Activated T-helper 1 cell treated with anti-CD3 and anti-CD28 coated beads, Interleukin-12 subunit alpha, Interleukin-12 subunit beta, Interleukin-2, Interleukin-4 antibody, amounts not matched to agents 30 ng/mL and 10 ng/mL and 1 ng/mL, durations not matched to agents 14 hours and 24 hours and 36 hours (primary cell): ENCODE measurements at places on chromosomes 4 and X.

DNA sequence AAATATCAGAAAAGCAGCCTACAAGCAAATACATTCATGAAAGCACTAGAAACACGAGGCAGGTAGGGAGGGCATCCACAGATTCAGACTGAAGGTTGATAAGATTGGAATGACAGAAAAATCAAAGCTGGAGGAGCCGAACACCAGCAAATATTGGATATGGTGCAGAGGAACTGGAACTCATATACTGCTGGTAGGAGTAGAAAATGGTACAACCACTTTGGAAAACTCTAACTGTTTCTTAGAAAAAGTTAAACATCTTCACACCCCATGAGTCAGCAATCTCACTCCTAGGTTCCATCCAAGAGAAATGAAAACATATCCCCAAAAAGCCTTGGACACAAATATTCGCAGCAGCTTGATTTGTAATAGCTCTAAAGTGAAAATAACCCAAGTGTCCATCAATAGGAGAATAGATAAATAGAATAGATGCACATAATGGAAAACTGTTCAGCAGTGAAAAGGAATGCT lies 27.1 kb downstream of the CD99L2 start:
- no peak for DNase-seq

DNA sequence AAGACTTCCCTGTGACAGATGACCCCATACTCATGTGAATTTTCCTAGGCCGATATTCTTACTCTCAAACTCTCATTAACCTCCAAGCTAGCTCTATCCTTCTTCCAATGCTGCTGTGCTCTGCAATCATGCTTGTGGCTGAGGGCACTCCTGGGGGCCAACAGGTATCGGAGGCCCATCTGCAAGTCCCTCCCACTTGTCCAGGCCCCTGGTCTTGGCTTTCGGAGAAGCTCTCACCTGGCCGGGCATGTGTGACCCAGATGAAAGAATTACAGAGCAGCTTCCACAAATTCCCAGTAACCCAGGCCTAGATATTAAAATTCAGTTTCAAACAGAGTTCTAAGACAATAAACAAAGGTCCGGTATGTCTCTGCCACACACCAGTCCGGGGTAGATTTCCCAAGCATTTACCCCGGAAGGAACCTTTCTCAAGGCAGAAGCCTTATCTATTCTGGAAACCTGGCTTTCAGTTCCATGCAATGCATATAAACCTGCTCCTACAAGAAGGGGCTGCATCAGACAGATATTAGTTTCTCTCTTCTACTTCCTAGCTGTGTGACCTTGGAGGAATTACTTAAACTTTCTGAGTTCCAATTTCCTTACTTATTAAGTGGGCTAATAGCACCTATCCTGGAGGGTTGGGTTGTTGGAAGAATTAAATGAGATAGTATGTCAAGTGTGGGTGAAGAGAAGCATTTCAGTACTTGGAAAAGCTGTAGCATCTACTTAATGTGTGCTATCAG lies 270.8 kb downstream of the PTTG2 start:
- no peak for DNase-seq

DNA sequence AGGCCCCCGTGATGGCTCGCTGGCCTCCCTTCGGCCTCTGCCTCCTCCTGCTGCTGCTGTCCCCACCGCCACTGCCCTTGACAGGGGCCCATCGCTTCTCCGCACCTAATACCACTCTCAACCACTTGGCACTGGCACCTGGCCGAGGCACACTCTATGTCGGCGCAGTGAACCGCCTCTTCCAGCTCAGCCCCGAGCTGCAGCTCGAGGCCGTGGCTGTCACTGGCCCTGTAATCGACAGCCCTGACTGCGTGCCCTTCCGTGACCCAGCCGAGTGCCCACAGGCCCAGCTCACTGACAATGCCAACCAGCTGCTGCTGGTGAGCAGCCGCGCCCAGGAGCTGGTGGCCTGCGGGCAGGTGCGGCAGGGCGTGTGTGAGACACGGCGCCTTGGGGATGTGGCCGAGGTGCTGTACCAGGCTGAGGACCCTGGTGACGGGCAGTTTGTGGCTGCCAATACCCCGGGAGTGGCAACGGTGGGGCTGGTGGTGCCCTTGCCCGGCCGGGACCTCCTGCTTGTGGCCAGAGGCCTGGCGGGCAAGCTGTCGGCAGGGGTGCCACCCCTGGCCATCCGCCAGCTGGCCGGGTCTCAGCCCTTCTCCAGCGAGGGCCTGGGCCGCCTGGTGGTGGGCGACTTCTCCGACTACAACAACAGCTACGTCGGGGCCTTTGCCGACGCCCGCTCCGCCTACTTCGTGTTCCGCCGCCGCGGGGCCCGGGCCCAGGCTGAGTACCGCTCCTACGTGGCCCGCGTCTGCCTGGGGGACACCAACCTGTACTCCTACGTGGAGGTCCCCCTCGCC lies 3.0 kb downstream of the PLXNB3 start:
- DNase-seq = no peak

- peak; percentile 17 for DNase-seq
Measured at GRCh38 chr4:48578132-48578968, 88.3 kb downstream of the ZAR1 start.

DNA sequence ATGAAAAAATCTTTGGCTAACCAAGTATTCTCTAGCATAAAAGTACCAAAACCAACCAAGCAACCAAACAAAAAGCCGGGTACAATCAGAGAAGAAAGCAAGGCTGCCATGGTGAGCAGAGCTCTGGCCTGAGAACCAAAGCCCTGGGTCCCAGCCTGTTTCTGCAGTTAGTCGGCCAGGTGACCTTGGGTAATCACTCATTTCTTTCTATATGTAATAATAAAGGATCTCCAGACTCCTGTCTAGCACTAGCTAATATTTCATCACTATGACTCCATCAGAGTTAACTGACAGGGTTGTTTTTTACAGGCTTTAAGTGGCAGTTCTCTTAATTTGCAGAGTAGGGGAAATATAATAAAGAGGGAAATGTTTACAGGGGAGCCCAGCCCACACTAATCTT lies 34.0 kb upstream of the RASGEF1B start:
- no peak for DNase-seq

DNA sequence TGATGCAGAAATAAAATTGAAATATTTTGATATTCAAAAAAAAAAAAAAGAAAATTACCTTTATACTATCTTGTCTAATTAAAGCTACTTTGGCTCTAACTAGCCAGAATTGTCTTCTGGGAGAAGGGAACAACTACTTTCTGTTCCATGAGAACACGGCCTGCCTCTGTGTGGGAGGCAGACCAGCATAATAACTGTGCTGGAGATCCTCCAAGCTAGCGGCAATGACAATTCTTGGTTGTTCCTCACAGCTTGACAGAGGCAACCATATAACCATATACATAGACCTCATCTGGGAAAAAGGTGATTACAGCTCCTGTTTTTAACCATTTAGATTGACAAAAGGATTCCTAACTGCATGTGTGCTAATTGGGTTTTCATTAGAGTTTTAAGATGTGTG lies 95.7 kb downstream of the RBMX2 start:
- no peak for DNase-seq

GRCh38 chr4:174056959-174057358 lies 226.5 kb downstream of the FBXO8 start:
- DNase-seq = no peak

- no peak for DNase-seq
Measured at GRCh38 chr4:52641854-52642563, 17.1 kb downstream of the USP46 start.

- no peak for DNase-seq
Measured at GRCh38 chr4:3851211-3851610, 85.0 kb downstream of the ADRA2C start.

DNA sequence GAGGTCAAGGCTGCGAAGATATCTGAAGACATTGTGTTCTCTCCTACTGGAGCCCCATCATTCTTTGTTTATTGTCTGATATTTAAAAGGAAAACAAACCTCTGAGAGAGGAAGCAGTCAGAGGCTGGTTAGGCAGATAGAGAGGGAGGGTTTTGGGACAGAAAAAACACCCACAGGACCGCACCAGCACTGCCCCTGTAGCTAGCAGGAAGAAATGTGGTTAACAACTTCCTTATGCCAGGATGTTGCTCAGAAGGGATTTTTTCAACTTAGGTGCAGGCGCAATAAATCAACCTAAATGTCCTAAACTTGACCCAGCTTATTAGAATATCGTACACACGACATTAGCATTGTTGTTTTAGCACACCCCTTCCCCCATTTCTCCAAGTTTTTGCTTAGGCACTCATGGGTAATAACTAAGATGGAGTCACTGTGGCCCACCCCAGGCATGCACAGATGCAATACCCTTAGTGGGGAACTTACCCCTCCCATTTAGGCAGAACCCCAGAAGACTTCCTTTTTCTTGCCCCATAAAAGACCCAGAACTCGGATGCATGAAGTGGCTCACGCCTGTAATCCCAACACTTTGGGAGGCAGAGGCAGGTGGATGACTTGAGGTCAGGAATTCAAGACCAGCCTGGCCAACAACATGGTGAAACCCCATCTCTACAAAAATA lies 2.8 kb upstream of the ZNF718 start:
- peak; percentile 30 for DNase-seq

- DNase-seq = peak; percentile 16
Measured at GRCh38 chr4:118968005-118968404, 79.4 kb downstream of the SYNPO2 start.

- DNase-seq = no peak
Measured at GRCh38 chr4:154049457-154050181, 260.7 kb upstream of the SFRP2 start.

DNA sequence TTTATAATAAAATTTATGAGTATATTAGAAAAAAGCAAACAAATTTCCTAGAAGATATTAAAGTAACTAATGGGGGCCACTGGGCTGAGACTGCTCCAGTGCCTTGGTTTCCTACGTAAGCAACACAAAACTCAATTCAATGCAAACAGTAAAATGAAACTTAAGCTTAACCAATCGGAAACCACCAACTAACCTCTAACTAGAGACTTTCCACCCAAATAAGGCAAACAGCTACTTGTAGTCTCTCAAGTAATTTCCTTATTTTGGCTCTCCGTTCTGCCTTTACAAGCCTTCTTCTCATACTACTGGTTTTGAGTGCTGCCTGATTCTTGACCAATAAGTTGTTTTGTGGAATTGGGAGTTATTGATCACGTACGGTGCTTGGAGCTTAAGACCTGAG lies 167.3 kb upstream of the VEGFC start:
- no peak for DNase-seq

- no peak for DNase-seq
Measured at GRCh38 chr4:81650606-81651242, 179.0 kb upstream of the RASGEF1B start.

GRCh38 chr4:107838861-107839565 lies 14.3 kb downstream of the SGMS2 start:
- no peak for DNase-seq

DNA sequence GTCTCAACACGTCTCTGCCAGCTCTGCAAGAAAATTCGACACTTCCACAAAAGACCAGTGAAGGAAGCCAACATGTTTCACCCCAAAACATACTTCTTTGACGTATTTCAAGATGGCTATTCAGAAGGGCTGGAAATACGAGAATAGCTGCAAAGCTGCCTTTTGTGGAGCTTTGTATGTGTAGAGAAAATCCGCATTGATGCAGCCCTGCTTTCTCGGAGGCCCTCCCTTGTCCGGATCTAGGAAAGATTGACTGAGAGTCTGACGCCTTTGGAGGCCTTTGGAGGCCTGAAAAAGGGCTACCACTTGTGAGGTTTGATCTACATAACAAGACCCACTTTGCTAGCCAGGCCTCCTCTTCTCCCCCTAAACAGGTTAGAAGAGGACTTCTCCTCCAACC lies 12.2 kb downstream of the SAT1 start:
- DNase-seq = no peak

DNA sequence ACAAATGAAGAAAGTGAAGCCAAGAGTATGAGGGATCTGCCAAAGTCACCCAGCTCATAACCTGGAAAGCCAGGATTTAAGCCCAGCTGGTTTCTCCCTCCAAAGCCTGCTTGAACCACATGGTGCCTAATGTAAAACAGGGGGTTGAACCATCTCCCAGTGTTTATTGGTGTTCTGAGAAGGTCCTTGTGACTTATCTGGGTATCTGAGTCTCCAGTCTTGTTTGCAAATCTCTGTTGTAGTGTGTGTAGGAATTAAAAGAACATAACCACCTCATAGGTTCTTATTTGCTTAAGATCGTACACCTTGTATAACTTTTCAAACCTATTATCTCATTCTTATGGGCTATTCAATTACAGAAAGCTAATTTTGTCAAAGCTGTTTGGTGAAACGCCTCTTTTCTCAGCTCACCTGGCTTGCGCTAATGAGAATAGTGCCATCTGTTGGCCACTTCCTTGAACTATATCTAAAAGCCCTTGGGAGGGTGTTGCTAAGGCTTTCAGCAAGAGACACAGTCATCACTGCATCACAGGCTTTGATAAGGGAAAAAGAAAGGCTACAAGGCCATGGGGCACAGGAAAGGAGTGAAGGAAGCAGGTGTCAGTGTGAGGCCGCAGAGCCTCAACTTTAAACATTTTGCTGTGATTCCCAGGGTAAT lies 34.0 kb downstream of the ETDB start:
- DNase-seq = peak; percentile 35

DNA sequence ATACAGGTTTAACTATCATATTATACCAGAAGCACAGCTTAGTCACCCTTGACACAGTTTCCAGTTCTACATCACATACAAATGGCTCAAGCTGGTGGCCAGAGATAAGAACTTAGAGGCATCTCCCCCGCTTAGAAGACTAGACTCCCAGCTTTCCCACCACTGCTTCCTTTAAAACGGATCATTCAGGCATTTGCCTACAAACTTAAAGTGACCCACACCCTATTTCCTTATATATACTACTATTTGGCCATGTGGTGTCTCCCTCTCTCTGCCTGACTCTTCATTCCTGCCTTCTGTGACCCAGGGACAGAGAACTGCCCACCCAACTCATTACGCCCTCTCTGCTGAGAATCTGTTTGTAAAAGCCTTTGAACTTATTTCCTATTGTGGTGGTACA lies 781.2 kb upstream of the DIAPH2 start:
- DNase-seq = no peak
